Kidney glomerular epithelial cell (primary cell): ENCODE measurements at places on chromosomes 16 and 17.

GRCh38 chr17:13385481-13385911, 216.2 kb downstream of the HS3ST3A1 start:
- peak; percentile 40 for DNase-seq

- DNase-seq, result no peak
These were observed 16.7 kb upstream of the MLKL start for GRCh38 chr16:74717367-74717766.

DNA sequence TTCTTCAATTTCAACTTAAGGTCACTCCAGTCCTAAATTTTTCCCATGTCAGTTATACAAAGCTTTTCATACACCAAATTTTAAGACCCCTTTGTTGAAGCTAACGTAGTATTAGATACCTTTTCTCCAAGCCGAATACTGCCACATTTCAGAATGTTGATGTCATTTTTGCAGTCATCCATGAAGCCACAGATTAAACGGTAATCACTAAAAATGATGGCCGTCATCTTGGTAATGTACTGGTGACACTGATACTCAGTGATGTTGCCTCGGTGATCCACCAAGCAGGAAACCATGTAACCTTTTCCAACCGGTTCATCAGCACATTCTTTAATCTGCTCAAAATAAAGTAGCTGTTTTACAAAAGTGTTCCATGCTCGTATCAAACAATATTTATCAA, 82.1 kb upstream of the CLEC18B start:
- DNase-seq, result peak; percentile 5

GRCh38 chr16:83400234-83400633, 407.5 kb upstream of the HSBP1 start:
- no peak for DNase-seq

GRCh38 chr16:8725513-8726178, 51.2 kb downstream of the ABAT start:
- DNase-seq, result no peak

DNA sequence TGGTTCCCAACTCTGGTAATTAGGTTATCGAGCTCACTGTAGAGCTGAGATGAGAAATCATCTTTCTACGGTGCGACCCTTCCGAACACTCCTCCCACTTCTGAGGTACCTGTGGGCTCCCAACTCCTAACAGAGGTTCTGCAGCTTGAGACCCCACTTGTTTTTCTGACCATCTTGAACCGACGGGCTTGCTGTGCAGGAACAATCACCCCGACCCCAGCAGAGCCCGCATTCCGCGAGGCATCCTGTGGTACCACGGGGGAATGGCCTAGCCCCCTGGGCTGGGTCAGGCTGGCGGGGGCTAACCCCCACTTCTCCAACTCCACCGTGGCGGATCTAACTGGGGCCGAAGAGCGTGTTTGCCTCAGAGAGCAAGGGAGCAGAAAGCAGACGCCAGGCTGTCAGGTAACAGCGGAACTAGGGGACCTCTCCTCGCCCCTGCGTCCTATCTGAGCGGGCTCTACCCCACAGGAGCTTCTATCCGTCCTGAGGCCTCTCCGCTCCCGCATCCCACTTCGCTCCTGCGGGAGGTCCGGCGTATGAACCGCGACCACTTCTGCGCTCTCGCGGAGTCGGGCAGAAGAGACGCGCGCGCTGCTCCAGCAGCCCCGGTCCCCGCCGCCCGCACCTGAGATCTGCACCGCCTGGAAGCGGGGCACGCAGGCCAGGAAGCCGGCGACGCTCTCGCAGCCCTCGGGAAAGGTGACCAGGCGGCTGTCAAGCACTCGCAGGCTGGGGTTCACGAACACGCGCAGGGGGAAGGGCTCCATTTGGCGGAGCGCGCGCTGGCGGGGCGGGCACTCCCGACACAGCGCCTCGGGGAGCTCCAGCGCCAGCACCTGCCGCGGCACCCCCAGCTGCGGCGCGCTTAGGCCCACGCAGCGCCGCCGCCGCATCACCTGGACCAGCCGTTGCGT, 761 bp downstream of the PDF start:
- DNase-seq, result no peak

DNA sequence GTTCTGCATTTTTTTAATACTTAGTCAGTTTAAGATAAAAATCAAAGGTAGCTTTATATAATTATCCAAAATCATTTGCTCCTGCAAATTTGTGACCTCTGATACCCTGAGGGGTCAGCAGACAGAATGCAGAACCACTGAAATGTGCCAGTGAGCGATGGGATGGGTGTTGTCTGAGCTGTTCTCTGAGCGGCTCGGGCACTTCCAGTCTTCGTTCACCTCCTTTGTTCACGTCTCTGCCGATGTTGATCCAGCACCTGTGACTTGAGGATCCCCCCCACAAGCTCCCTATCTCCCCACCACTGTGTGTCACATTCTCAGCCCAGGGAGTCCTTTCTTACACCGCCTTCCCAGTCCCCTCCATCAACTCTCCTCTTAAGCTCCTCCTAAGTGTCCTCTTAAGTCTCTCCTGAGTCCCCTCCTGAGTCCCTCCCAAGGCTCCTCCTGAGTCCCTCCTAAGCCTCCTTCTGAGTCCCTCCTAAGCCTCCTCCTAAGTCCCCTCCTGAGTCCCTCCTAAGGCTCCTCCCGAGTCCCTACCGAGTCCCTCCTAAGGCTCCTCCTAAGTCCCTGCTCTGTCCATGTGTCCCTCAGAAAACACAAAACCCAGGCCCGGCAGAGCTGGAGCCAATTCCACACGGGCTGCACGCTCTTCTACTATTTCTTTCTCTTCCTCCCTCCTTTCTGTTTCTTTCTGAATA, 47.5 kb downstream of the RNF213 start:
- no peak for DNase-seq

- DNase-seq, result no peak
These were observed 21.5 kb downstream of the TMEM235 start for GRCh38 chr17:78252701-78253635.
